ENCODE measurements at places on chromosomes 7 and 10. TPM values are rescaled to one million over a fixed set of nuclear protein-coding genes. Genes with fewer than 3 reads are reported as not detected.

DNA sequence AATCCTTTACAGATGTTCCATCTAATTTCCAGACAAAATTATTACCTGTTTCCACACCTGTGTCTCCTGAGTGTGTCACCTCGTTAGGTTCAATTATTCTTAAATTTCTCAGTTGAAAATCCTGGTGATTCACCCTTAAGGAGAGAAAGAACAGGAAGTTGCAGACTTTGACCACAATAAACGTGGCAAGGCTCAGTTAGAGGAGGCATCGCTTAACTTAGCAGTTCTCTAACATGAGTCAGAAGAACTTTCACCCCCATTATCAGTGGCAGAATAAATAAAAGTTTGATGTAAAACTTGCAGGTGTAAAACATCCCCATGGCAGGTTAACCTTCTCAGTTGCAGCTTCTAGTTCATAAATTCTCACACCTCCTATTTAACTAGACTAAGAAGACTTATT lies 8.3 kb downstream of the XPNPEP1 start:
- no peak for DNase-seq

DNA sequence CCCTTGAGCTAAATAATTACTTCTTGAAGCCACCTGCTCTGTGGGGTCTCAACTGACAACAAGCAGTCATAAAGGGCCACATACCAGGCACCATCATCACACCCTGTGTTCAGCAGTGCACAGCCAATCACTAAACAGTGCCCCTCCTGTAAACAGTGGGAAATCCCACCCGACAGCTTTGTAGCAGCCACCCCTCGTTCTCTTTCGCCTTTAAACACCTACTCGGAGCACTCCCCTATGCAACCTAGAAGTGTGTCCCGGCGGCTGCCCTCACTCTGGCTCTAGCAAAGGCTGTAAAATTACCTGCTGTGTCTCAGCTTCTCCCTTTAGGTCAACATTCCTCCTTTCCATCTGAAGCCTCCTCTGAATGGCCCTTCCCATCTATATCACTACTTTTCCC lies 111.9 kb downstream of the TCERG1L start:
- DNase-seq = peak; percentile 4

- DNase-seq = no peak
These were observed 88.9 kb downstream of the CABCOCO1 start for GRCh38 chr10:61751599-61751998.

GRCh38 chr10:129335942-129336341 lies 131.1 kb upstream of the MGMT start:
- no peak for DNase-seq

Gene CPA4
- total RNA-seq = not detected
